ENCODE measurements at places on chromosomes 2 and 18. TPM values are rescaled to one million over a fixed set of nuclear protein-coding genes. Genes with fewer than 3 reads are reported as not detected.

The PARD6G gene
- 3.1 TPM for total RNA-seq

The SPP2 gene
- total RNA-seq = not detected

The PIEZO2 gene
- 49.3 TPM for total RNA-seq

The FAP gene
- 195 TPM for total RNA-seq

The C2orf80 gene
- not detected for total RNA-seq

The HADHA gene
- 123 TPM for total RNA-seq

The SLC8A1 gene
- total RNA-seq = 36.2 TPM

The GAREM2 gene
- total RNA-seq = 3.3 TPM

The LOXHD1 gene
- not detected for total RNA-seq

The MYO1B gene
- total RNA-seq = 274 TPM

The FBXO41 gene
- 1.5 TPM for total RNA-seq

The RNF152 gene
- 21.4 TPM for total RNA-seq

The POMC gene
- total RNA-seq = not detected

The TMEM178A gene
- total RNA-seq = 0.24 TPM

The CUL3 gene
- 42.9 TPM for total RNA-seq

The HJURP gene
- 2.6 TPM for total RNA-seq

The RANBP2 gene
- total RNA-seq = 77.2 TPM

The CDH7 gene
- not detected for total RNA-seq

The COX5B gene
- total RNA-seq = 126 TPM

The STPG4 gene
- 0.49 TPM for total RNA-seq

The TPO gene
- not detected for total RNA-seq

The CCDC85A gene
- 2.9 TPM for total RNA-seq

The ASB18 gene
- total RNA-seq = not detected

The CNTNAP5 gene
- 0.12 TPM for total RNA-seq

The PSD4 gene
- total RNA-seq = 13.6 TPM

The SPDYA gene
- 0.24 TPM for total RNA-seq

The TMEM163 gene
- 0.12 TPM for total RNA-seq

The PLCL1 gene
- 1.6 TPM for total RNA-seq

The NXPH2 gene
- not detected for total RNA-seq

The NTSR2 gene
- total RNA-seq = not detected

The RPL31 gene
- total RNA-seq = 423 TPM

The LAPTM4A gene
- total RNA-seq = 210 TPM

The FEZ2 gene
- 69.0 TPM for total RNA-seq
